ENCODE measurements at places on chromosomes 6 and 20.

DNA sequence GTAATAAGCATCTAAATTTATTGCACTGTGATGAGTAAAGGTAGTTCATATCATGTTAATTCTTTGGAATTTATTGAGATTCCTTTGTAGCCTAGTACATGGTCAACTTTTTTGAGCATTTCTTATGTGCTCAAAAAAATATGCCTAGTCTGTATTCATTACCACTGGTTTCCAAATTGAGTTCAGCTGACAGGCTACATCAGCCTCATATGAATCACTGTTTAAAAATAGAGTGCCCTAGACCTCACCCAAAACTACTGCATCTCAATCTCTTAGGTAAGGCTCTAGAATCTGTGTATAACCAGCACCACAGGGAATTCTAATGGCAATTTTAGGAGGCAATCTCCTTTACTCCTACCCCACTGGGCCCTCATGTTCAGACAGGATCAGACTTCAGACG lies 16.7 kb upstream of the FOXF2 start:
- H3K4me3 ChIP-seq, result no peak overlapping the region
- H3K27me3 ChIP-seq, result peaks cover 33% of the 10 kb centered on the region
- no peak overlapping the region for H3K27ac ChIP-seq
- DNase-seq, result no peak

DNA sequence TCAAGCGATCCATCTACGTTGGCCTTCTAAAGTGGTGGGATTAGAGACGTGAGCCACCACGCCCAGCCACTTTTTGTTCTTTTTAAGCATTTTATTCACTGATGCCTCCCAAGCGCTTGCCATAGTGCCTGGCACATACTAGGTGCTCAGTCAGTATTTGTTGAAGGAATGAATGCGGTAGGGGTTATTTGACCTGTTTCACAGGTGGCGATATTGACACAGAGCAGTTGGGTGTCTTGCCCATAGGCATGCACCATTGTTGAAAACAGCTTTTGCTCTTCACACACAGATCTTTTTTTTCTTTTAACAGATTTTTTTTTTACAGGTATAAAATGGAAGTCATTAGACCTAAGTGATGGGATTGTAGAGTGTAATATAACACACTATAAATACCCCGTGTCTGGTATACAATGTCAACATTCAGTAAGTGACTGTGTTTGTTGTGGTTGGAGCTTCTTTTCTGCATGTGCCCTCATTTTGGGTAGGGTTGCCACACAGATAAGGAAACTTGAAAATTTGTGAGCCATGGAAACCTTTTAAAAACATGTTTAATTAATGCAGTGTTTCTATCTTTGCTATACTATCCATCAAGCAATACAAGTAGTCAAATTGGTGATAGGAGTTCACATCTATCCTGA lies 24.8 kb downstream of the RREB1 start:
- peaks cover 75% of the 10 kb centered on the region for H3K4me1 ChIP-seq
- H3K36me3 ChIP-seq, result no peaks in the 10 kb centered on the region
- no peak overlapping the region for H3K27ac ChIP-seq
- H3K27me3 ChIP-seq, result no peaks in the 10 kb centered on the region

GRCh38 chr20:57546956-57547649 lies 13.8 kb upstream of the PCK1 start:
- H3K4me1 ChIP-seq, result peaks cover 24% of the 10 kb centered on the region
- no peak for DNase-seq
- no peak overlapping the region for H3K27ac ChIP-seq
- H3K27me3 ChIP-seq, result no peaks in the 10 kb centered on the region
- no peak overlapping the region for H3K4me3 ChIP-seq
- H3K36me3 ChIP-seq, result no peaks in the 10 kb centered on the region

- H3K36me3 ChIP-seq, result peaks cover 90% of the 10 kb centered on the region
- no peak for DNase-seq
- no peaks in the 10 kb centered on the region for H3K4me1 ChIP-seq
- H3K27ac ChIP-seq, result no peak overlapping the region
- H3K27me3 ChIP-seq, result no peaks in the 10 kb centered on the region
These were observed 72.2 kb downstream of the SCAF8 start for GRCh38 chr6:154805288-154805911.

DNA sequence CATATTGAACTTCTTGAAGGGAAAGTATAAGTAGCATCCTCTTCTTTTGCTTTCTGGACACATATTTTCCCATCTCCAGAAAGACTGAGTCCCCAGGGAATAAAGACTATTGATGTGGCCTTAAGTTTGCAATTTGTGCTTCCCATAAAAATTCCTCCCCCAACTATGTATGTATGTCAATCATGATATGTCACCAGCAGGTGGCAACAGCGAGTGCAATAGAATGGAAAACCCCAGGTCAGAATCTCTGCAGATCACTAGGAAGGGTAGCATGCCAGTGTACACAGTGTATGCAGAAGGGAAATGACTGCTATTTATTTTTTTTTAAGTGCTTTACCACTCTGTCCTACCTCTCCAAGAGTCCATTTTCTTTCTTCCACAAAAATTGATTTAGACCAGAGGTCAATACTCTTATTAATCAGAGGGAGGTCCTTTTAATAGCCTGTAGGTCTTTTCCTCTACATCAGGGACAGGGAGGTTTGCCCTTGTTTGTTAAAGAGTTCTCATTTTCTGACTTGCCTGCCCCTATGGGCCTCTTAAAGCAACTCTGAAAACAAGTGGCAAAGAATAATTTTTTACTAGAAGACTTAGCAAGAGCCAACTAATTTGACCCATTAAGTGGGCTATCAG lies 61.4 kb downstream of the BMP2 start:
- no peaks in the 10 kb centered on the region for H3K27me3 ChIP-seq
- H3K4me1 ChIP-seq, result no peaks in the 10 kb centered on the region
- H3K4me3 ChIP-seq, result no peak overlapping the region
- peak; percentile 50 for DNase-seq
- H3K27ac ChIP-seq, result no peak overlapping the region

- no peak overlapping the region for H3K4me3 ChIP-seq
- no peak overlapping the region for H3K27ac ChIP-seq
- no peaks in the 10 kb centered on the region for H3K27me3 ChIP-seq
These were observed 184.1 kb downstream of the SLC24A3 start for GRCh38 chr20:19396460-19397081.

- no peaks in the 10 kb centered on the region for H3K4me1 ChIP-seq
- H3K27me3 ChIP-seq, result no peaks in the 10 kb centered on the region
- H3K4me3 ChIP-seq, result no peak overlapping the region
- no peaks in the 10 kb centered on the region for H3K36me3 ChIP-seq
- DNase-seq, result no peak
These were observed 499.1 kb upstream of the MAN1A1 start for GRCh38 chr6:119848696-119849095.

GRCh38 chr6:33768644-33769120 lies 20.2 kb downstream of the LEMD2 start:
- peaks cover 47% of the 10 kb centered on the region for H3K4me1 ChIP-seq
- H3K27ac ChIP-seq, result no peak overlapping the region
- H3K4me3 ChIP-seq, result no peak overlapping the region
- H3K36me3 ChIP-seq, result peaks cover 18% of the 10 kb centered on the region

DNA sequence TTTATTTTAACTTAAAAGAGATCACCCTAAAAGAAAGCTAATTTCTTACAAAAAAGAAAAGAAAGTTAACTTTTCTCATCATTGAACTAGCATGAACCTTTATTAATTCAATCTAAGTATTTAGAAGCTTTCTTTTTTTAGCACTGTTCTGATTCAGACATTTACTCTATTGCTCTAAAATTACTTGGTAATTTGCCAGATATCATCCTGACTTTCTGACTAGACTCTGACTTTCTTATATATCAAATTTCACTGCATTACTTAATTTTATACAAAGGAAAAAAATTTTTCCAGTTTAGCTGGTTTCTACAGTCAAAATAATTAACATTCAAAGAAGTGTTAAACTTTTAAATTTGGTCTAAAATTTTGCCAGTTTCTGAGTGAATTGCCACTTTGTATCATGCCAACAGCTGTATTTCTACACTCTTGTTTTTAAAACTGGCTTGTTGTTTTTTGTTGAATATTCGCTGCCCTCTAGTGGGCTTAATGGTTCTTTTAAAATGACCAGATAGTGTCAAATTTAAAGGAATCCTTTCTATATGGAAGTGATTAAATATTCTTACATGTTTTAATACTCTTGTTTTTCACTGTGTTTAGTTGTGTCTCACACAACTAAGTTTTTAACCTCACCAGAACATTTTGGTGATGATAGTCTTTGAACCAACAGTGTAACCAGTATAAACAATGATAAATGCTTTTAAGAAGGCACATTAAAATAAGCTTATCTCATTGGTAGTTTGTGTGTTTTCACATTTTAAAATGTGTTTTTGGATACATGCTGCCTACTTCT lies 102.0 kb downstream of the POPDC3 start:
- H3K4me3 ChIP-seq, result no peak overlapping the region
- H3K27ac ChIP-seq, result no peak overlapping the region
- no peaks in the 10 kb centered on the region for H3K27me3 ChIP-seq

DNA sequence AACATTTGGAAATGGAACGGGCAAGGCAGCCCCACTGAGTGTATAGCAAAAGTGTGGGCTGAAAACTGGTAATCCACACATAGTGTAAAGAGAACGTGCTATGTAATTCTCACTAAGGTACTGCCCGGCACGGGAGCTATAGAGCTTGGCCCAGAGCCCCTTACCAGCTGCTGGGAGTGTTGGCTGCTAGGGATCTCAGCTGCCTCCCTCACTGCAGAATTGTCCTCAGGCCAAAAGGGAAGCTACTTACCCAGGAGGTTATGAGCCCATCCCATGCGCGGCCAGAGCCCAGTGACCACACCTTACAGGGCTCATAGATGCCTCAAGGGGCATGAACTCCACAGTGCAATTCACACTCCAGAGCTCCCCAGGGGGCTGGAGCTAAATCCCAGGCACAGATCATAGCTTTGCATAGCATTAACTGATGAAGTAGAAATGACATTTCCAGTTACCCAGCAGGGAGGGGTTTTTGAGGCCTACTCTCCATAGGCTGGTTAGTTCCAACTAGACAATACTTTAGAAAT lies 56.8 kb downstream of the LINC00237 start:
- DNase-seq, result no peak
- peaks cover 16% of the 10 kb centered on the region for H3K27me3 ChIP-seq
- no peak overlapping the region for H3K27ac ChIP-seq
- H3K4me3 ChIP-seq, result no peak overlapping the region

DNA sequence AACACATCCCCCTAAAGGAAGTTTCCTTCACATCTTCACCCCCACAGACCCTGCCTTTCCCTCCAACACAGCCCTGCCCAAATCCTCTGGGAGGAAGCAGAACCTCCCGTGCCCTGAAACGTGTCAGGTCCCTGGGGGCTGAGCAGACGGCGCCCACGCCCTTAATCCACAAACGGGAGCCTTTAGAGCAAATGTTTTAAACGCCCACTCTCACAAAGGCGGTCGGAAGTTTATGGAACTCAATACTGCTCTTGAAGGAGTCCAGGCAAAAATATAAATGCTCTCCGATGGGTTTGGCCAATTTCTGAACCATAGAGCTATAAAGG lies 237.1 kb upstream of the AFDN start:
- H3K27ac ChIP-seq, result no peak overlapping the region
- no peak overlapping the region for H3K4me3 ChIP-seq
- H3K27me3 ChIP-seq, result no peaks in the 10 kb centered on the region
- no peaks in the 10 kb centered on the region for H3K4me1 ChIP-seq
- no peak for DNase-seq

- no peak overlapping the region for H3K4me3 ChIP-seq
- no peaks in the 10 kb centered on the region for H3K27me3 ChIP-seq
These were observed 835.3 kb upstream of the EPHA7 start for GRCh38 chr6:94254689-94255088.

- no peak overlapping the region for H3K27ac ChIP-seq
- no peaks in the 10 kb centered on the region for H3K36me3 ChIP-seq
- peaks cover 5% of the 10 kb centered on the region for H3K4me1 ChIP-seq
- H3K27me3 ChIP-seq, result no peaks in the 10 kb centered on the region
These were observed 67.0 kb upstream of the FOXQ1 start for GRCh38 chr6:1244941-1245340.

- no peaks in the 10 kb centered on the region for H3K27me3 ChIP-seq
- H3K36me3 ChIP-seq, result no peaks in the 10 kb centered on the region
- no peak overlapping the region for H3K4me3 ChIP-seq
- no peaks in the 10 kb centered on the region for H3K4me1 ChIP-seq
- DNase-seq, result no peak
These were observed 91.0 kb upstream of the MCHR2 start for GRCh38 chr6:100084991-100085364.

DNA sequence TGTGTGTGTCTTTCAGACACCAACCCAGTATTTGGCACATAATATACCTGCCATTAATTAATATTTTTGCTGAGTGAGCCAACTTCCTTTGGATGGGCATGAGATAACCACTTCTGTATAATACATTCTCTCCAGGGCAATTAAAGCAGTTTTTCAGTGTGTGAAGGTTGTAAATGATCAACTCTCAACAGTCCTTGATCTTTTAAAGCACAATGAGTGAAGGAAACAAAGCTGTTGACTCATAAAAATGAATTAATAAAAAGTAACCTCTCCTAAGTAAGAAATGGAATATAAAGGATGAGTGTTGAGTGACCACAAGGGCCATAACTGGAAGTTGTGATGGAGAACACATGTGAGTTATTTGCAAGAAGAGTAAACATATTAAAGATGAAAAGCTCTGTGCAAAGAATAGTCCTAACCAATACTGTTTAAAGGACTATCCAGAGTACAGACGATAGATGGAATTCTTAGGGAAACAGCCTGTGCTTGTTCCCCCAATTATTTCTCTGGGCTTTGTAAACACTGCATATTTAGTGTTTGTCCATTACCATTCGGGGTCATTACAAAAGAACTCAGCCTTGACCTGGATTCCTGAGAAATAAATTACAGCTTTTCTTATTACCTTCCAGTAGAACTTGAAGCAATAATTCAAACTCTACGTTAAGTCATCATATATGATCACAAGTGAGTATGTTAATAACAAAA lies 446.2 kb downstream of the PLCB1 start:
- no peaks in the 10 kb centered on the region for H3K36me3 ChIP-seq
- H3K27ac ChIP-seq, result no peak overlapping the region
- no peak overlapping the region for H3K4me3 ChIP-seq

DNA sequence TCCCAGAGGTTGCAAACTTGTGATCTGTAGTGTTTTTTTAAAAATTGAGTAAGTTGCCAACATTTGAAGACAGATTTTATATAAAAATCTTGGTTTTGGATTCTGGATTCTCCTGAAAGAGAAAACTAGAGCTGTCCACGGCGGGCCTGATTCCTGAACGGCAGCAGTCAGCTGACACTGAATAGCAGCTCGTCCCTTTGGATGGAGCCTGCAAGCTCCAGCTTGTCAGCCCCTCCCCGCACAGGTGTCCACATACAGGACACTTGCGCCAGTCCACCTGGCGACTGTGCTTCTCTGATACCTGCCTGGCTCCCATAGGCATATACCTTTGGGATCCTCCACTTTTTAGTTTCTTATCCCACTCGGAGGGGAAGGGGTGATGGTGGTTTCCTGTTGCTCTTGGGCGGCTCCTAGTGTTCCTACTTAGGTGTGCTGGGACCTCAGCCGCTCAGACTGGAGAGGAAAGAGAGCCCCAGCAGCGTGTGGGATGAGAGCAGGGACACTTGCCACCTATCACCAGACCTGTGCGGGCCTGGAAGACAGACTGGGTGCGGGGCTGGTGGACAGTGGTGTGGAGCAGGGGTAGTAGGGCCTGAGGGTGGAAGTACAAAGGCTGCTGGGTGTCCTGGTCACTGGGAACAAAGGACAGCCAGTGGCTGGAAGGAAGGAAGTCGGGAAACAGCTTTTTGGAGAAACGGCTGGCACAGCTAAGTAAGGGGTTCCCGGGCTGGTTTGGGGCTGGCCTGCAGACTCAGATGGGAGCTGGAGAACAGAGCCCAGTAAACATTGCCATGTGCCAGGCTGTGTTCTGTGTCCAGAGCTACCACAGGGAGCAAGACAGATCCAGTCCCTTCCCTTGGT lies 18.3 kb downstream of the GHRH start:
- DNase-seq, result no peak
- no peak overlapping the region for H3K27ac ChIP-seq
- H3K36me3 ChIP-seq, result peaks cover 67% of the 10 kb centered on the region
- no peaks in the 10 kb centered on the region for H3K27me3 ChIP-seq
- H3K4me1 ChIP-seq, result no peaks in the 10 kb centered on the region
